T1000 (cell line): ENCODE measurements at places on chromosomes 5 and 9.

DNA sequence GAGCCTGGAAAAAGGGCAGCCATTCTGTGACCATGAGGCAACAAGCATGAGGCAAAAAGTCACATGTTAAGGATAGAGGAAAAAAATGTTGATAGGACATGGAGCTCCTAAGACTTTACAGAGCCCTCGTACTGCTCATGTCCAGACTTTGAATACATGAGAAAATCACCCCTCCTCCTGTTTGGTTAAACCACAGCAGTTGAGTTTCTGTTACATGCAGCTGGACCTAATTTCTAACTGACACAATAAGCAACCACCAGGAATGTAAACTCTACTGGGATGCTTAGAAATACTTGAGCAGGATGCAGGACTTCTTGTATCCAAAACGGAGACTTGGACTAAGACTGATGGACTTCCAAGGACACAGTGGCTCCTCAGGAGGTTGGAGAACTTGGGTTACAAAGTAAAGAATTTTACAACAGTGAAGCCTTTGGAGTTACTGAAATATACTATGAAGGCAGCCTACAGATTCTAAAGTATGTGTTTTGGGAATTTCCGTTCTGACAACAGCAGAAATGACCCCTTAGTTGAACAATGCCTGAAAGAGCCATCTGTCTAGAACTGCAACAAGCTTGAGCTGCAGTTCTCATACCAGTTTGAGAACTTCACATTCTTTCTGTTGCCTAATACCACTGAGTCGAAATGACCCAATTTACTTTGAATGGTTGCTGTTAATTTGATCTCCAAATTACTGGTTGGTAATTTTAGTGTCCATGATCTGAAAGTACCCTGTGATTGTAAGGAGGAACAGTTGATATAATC lies 268.9 kb downstream of the PIK3R1 start:
- no peak for DNase-seq

DNA sequence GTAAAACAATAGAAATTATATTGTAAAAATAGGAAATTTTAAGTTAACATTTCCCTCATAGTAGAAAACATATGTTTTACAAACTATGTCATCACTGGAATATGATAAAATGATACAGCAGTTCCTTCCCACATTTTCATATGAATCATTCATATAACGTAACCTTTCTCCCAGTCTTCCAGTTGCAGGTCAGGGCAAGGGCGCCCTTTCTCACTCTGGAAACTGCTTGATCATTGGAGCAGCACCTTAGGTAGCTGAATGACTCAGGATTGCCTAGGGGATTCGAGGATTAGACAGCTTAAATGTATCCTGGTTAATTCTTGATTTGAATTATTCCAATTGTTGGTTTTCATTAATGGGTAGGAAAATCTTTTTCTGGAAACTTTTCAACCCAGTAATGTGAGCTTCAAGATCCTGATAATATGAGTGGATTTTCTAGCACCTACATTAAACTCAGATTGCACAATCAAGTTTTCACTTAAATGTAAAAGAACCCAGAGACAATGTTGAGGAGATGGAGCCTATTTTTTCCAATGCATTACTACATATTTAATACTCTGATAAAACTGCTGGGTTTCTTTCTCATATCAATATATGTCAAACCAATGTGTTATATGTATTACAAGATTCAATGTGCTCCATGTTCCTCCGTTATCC lies 32.6 kb upstream of the ANXA1 start:
- DNase-seq, result no peak

DNA sequence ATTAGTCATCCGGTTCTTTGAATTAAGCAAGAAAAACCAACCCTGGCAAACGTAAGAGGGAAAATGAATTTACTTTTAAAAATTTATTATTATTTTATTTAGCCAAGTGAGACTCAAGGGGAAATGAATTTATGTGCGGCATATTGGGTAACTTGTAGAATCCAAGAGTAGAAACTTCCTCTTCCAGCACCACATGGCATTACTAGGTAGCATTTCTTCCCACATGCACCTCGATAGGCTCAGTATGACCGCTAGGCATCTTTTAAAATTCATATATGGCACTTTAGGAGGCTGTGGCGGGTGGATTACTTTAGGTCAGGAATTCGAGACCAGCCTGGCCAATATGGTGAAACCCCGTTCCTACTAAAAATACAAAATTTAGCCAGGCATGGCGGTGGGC lies 17.6 kb upstream of the MYO10 start:
- DNase-seq, result no peak

GRCh38 chr9:27184556-27185351 lies 75.7 kb downstream of the TEK start:
- DNase-seq, result no peak

DNA sequence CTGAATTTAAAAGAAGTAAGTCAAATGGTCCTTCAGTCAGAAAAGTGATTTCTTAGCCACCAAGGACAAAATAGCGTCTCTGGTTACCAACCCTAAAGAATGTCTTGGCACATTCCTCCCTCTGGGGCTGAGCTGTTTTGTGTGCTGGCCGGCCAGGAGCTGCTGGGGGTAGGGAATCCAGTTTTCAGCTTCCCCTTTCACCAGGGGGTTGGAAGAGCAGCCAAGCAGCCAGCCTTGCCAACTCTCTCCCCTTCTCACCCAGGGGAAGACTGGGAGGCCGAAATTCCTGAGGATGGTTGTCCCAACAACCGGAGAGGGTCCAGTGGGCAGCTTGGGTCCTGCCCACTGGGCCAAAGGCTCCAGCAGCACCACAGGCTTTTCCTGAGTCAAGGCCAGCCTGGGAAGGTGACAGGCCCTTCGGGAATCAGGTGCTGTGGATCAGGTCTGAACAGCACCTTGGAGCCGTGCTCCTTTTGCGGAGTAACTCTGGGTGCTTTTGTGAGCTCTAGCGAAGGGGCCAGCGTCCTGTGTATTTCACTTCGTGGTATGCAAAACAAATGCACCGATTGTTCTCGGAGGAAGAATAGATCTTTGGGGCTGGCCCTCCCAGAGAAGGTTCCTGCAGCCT lies 4.2 kb downstream of the WWC1 start:
- peak; percentile 20 for DNase-seq

DNA sequence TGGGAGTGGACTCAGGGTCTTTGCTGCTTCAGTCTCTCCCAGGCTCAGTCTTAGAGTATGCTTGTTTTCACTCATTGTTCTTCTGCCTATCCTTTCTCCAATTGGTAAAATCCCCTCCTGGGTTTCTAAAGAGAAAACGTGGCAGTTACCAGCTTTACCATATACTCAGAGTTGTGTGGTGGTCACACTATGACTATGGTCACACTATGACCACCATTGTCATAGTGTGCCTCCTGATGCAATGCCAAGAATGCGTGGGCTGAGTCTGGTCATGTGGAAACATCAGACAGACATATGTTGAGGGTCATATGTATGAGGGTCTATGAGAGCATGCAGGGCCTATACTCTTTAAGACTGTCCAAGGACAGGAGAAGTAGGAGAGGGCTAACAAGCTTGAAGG lies 326.5 kb upstream of the PRR16 start:
- no peak for DNase-seq

DNA sequence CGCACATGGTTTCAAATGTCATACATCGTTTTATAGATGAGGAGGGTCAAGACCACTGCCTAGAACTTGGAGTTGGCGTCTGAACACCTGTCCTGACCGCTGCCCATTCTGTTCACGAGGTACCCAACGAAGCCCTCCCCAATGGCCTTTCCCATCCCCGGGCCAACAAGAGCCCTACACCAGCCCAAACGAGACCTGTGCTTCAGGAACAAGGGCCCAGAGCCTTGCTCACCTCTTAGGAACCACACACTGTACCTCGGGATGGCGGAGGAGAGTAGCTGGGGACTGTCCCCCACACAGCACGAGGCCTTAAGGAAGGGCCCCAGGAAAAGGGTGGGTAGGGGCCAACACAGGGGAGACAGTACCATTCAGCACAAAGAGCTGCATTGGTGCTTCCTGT lies 3.0 kb downstream of the SURF6 start:
- DNase-seq, result no peak

DNA sequence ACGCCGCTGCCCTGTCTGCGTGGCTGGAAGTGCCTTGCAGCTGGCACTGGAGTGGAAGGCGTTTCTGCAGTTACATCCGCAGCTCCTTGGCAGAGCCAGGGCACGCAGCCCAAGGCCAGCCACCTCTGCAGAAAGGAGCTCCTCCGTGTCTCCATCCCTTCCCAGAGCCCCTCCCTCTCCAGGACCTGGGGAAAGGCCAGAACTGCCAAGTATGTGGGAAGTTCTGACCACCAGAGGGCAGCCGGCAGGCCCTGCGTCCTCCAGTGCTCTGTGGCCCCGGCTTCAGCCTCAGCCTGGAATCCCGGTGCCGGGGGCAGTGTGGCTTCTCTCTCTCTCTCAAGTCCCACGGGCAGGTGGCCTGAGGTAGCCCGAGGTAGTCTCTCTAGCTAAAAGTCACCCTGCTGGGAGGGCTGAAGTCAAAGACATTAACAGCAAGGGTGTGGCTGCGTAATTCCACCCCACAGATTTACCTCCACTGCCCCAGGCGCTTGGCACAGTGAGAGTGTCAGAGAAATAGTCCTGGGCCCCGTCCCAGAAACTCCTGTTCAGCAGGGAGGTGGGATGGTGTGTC lies 101.7 kb upstream of the FCN2 start:
- no peak for DNase-seq

DNA sequence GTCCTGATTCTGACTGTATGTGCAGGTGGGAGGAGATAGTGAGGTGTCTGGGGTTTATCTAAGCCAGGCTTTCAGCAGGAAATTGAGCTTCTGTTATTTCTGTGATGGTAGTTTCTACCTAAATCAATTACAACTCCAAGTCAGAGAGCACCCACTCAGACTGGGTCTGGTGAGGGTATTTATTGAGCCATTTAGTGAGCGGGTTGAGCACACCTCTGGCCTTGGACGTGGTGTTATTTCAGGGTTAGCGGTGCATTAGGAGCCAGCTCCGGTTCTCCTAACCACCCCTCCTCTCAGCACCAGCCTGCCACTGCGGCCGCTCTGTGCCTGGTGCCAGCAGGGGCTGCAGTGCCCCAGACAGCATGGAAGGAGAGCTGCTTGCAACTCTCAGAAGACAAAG lies 238.9 kb downstream of the CACNA1B start:
- DNase-seq, result no peak

DNA sequence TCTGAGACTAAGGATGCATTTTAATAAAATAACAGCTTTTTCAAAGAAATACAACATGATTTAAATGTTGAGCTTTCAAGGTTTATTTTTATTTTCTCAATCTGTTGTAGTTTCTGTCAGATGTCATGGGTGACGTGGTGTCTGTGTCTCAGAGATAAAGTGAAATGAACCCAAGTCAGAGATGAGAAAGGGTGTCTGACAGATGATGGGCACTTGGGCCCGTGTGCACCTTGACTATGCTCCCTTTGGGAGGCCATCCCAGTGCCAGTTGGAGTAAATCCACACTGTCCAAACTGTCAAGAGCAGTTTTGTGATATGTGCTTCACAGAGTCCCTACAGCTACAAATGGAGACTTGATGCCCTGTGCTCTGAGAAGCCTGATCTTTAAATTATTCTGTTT lies 536.9 kb upstream of the FAM174A start:
- no peak for DNase-seq

- no peak for DNase-seq
Observed at GRCh38 chr5:132083071-132083678, 9.6 kb downstream of the CSF2 start.

DNA sequence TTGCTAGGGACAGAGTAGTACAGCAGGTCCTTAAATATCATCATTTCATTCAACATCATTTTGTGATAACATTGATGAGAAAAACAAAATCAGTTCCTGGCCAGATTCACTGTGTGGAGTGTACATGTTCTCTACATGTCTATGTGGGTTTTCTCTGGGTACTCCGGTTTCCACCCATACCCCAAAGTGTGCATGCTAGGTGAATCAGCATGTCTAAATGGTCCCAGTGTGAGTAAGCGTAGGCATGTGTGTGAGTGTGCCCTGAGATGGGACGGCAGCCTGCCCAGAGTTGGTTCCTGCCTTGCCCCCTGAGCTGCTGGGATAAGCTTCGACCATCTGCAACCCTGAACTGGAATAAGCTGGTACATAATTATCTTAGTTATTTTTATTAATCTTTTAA lies 16.5 kb upstream of the GLIS3 start:
- DNase-seq, result no peak

GRCh38 chr9:8400378-8400777 lies 600.8 kb upstream of the DMAC1 start:
- no peak for DNase-seq

GRCh38 chr9:97640325-97640724 lies 6.7 kb downstream of the NCBP1 start:
- no peak for DNase-seq
